Thyroid gland (tissue), 4 donors: ENCODE measurements at places on chromosomes 2 and 18. TPM values are rescaled to one million over a fixed set of nuclear protein-coding genes. Genes with fewer than 3 reads are reported as not detected.

- H3K4me3 ChIP-seq, result no peak overlapping the region
- DNase-seq, result no peak
- peaks cover 10% of the 10 kb centered on the region for H3K4me1 ChIP-seq
- H3K27ac ChIP-seq, result no peak overlapping the region
These were observed 18.6 kb upstream of the INO80C start for GRCh38 chr18:35516351-35516750.

DNA sequence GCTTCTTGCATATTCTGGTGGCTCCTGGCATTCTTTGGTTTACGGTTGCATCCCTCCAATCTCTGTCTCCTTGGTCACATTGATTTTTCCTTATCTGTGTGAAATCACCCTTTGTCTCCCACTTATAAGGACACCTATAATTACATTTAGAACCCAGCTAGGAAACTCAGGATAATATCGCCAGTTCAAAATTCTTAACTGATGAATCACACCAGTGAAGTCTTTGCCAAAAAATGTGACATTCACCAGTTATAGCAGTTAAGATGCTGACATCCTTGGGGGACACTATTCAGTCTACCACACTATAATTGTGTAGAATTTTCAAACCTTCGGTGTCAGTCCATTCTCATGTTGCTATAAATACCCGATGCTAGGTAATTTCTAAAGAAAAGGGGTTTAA lies 320.2 kb downstream of the TMX3 start:
- H3K4me1 ChIP-seq, result no peaks in the 10 kb centered on the region
- DNase-seq, result no peak
- no peak overlapping the region for H3K4me3 ChIP-seq
- H3K36me3 ChIP-seq, result no peaks in the 10 kb centered on the region
- no peaks in the 10 kb centered on the region for H3K27me3 ChIP-seq

DNA sequence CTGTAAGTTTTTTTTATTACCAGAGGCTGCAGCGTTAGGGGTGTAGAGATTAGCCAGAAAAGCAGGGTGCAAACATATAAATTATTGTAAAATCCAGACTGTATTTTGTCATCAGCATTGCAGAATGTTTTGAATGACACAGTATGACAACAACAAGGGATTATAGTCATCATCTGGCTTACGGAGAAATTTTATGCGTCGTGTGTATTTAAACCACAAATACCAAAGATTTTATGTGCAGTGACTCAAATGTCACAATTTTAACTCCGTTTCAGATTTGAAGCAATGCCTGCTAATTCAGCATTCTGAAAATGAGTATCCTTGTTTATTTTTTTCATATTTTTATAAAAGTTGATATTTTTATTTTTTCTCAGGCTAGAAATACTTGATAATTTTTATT lies 19.4 kb upstream of the TMX3 start:
- H3K27ac ChIP-seq, result no peak overlapping the region
- H3K27me3 ChIP-seq, result no peaks in the 10 kb centered on the region
- DNase-seq, result no peak
- H3K36me3 ChIP-seq, result no peaks in the 10 kb centered on the region
- no peaks in the 10 kb centered on the region for H3K4me1 ChIP-seq

The ITGB6 gene
- 13.7 TPM for total RNA-seq

DNA sequence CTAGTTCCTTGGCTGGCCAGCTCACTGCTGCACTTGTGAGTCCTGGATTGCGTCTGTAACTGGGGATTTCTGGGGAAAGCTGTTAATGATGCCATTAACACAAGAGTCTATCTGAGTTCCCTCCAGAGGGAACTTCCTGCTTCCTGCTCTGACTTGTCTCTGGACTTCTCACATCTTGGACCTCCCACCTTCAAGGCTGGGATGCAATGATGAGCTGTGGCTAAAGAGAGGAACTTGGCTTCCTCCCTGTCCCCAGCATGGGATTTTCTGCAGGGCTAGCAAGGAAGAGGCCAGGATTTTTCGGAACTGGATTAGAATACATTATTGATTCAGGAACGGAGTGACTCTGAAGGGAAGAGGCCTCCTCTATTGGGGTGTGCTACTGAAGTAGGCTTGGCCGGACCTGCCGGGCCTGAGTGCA lies 155.5 kb downstream of the CLIP4 start:
- DNase-seq, result no peak
- H3K4me3 ChIP-seq, result no peak overlapping the region
- H3K27ac ChIP-seq, result no peak overlapping the region
- H3K27me3 ChIP-seq, result no peaks in the 10 kb centered on the region
- no peaks in the 10 kb centered on the region for H3K36me3 ChIP-seq

The RESP18 gene
- not detected for total RNA-seq

The SLC14A1 gene
- 6.2 TPM for total RNA-seq

DNA sequence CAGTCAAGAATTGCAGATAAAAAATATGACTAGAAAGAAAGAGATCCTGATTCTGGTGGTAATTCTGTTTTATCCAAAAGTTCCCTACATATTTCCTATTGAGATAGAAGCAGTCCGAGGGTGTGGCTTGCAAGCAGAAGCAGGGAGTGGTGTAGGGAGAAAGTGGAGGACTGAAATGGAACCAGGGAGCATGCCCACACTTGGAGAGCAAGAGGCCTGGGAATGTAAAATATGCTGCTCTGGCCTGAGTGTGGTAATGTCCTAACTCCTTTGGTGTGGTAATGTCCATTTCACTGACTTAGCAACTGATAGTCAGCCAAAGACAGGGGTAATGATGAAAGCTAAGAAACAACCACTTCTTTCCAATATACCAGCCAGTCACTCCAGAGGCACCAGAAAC lies 30.1 kb upstream of the FMNL2 start:
- no peak overlapping the region for H3K4me3 ChIP-seq
- no peaks in the 10 kb centered on the region for H3K36me3 ChIP-seq
- H3K27ac ChIP-seq, result no peak overlapping the region
- H3K27me3 ChIP-seq, result no peaks in the 10 kb centered on the region
- no peak for DNase-seq
